Caco-2 (cell line): ENCODE measurements at places on chromosomes 13 and 19. TPM values are rescaled to one million over a fixed set of nuclear protein-coding genes. Genes with fewer than 3 reads are reported as not detected.

- H3K4me1 ChIP-seq = no peaks in the 10 kb centered on the region
- H3K27me3 ChIP-seq = no peaks in the 10 kb centered on the region
- H3K4me3 ChIP-seq = no peak overlapping the region
- DNase-seq = no peak
- H3K27ac ChIP-seq = no peak overlapping the region
- H3K36me3 ChIP-seq = no peaks in the 10 kb centered on the region
Observed at GRCh38 chr19:33726756-33727155, 69.9 kb upstream of the KCTD15 start.

TLE2 gene
- 29.2 and 31.3 TPM in 2 replicates for total RNA-seq

GRCh38 chr19:10227026-10227971 is 3.8 kb downstream of the S1PR2 start:
- 0 out of 2 replicates have a peak, but pooled peaks cover 6% of the 10 kb centered on the region for H3K4me1 ChIP-seq
- H3K27ac ChIP-seq = no peak overlapping the region
- no peak for DNase-seq

ACER1 gene
- not detected in 2 replicates for total RNA-seq

DNA sequence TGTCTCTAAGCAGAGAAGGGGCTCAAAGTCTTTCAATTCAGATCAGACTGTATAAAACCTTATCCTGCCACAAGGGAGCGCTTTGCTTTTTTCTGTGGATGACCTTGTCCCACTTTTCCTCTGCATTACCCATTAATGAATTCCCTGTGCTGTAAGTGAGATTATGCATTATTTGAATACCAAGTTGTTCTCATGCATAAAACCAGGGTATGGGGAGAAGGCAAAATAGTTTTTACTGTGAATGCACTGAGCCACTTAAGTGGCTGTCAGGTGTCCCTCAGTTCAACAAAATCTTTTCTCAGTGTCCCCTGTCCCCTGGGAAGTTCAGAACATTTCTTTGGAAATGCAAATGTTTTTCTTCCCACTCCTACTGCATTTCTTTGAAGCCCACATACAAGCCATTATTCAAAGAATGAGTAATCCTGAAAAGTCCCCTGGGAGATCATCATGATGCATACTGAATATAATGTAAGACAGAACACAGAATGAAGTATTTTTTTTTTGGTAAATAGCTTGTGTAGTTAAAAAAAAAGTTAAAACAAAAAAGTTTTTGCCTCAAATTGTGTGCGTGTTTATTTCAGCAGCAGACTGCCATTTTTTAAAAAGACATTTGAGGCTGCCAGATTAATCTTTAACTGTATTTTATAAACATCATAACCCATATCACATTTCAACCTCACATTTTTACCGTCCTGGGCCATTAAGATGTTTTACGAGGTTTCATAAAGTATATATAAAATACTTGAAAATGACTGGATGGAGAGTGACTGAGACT is 506.7 kb upstream of the PCDH9 start:
- H3K27me3 ChIP-seq = no peaks in the 10 kb centered on the region
- H3K27ac ChIP-seq = no peak overlapping the region
- no peaks in the 10 kb centered on the region for H3K36me3 ChIP-seq
- no peaks in the 10 kb centered on the region for H3K4me1 ChIP-seq
- DNase-seq = peak; percentile 38

- no peaks in the 10 kb centered on the region for H3K36me3 ChIP-seq
- no peak overlapping the region for H3K27ac ChIP-seq
- H3K4me3 ChIP-seq = no peak overlapping the region
- no peak for DNase-seq
Observed at GRCh38 chr19:14901675-14902260, 15.8 kb upstream of the OR7A17 start.

TBXA2R gene
- total RNA-seq = 0.11 TPM in 1 of 2 replicates, not detected in the other

GRCh38 chr13:41897126-41897525 is 63.8 kb downstream of the VWA8 start:
- no peaks in the 10 kb centered on the region for H3K4me1 ChIP-seq
- H3K36me3 ChIP-seq = no peaks in the 10 kb centered on the region
- no peak for DNase-seq
- H3K27me3 ChIP-seq = no peaks in the 10 kb centered on the region
- H3K4me3 ChIP-seq = no peak overlapping the region

DNA sequence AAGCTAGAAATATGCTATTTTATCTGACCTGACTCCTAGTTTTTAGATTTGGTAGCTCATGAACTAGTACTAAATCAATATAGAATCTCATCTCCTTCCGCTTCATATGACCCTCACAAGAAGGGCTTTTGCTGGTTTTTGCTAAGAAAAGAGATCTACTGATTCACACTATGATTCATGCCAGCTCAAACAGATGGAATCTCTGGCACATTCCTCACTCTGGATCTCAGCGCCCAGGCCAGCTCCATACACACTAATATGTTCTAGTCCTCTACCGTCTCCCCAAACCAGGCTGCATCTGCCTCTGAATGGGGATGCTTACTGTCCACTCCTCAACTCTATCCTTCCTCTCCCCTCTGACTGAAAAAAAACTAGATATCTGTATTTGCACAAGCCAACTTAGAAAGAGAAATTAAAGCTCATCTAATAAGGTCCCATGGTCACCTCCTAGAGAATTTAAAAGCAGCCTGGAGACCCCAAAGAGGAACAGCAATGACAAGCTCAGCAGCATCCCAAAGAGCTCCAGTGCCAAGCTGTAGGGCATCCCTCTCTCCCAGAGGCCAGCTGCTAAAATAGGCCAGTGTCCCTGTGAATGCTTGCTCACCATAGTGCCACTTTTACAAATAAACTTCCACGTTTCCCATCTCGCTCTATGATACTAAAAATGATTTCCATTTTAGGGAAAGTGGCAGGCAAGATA is 74.9 kb downstream of the LHFPL6 start:
- no peaks in the 10 kb centered on the region for H3K4me1 ChIP-seq
- H3K36me3 ChIP-seq = no peaks in the 10 kb centered on the region
- no peak for DNase-seq
- no peak overlapping the region for H3K27ac ChIP-seq

ZNF100 gene
- 12.1 and 13.9 TPM in 2 replicates for total RNA-seq

- no peaks in the 10 kb centered on the region for H3K4me1 ChIP-seq
- H3K36me3 ChIP-seq = no peaks in the 10 kb centered on the region
- H3K4me3 ChIP-seq = no peak overlapping the region
- H3K27ac ChIP-seq = no peak overlapping the region
- DNase-seq = no peak
Observed at GRCh38 chr13:76223565-76223964, 587.4 kb downstream of the LMO7 start.

DNA sequence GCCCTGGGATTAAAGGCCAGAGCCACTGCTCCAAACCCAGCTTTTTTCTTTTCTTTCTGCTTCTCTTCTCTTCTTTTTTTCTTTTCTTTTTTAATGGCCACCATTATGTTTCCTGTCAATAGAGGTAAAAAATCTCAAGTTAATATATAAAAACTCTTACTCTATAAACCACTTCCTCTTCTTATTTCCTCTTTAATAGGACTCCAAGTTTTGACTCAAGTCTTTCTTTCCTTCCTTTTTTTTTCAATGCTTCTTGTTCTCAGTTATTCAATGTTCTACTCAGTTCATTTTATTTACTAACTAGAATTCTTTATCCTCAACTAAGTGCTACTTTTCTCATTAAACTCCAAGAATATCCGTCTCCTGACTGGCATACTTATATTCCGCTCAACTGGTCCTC is 27.1 kb upstream of the MYCBP2 start:
- H3K27ac ChIP-seq = no peak overlapping the region
- H3K4me1 ChIP-seq = no peaks in the 10 kb centered on the region
- no peak for DNase-seq
- H3K4me3 ChIP-seq = no peak overlapping the region
- no peaks in the 10 kb centered on the region for H3K36me3 ChIP-seq
- no peaks in the 10 kb centered on the region for H3K27me3 ChIP-seq

GRCh38 chr19:35430409-35431144 is 17.5 kb upstream of the FFAR2 start:
- H3K36me3 ChIP-seq = no peaks in the 10 kb centered on the region
- H3K4me1 ChIP-seq = peaks cover 44% of the 10 kb centered on the region
- H3K27ac ChIP-seq = no peak overlapping the region
- DNase-seq = no peak
- H3K27me3 ChIP-seq = no peaks in the 10 kb centered on the region

- no peak overlapping the region for H3K27ac ChIP-seq
- DNase-seq = no peak
- H3K36me3 ChIP-seq = no peaks in the 10 kb centered on the region
- no peaks in the 10 kb centered on the region for H3K27me3 ChIP-seq
- H3K4me1 ChIP-seq = no peaks in the 10 kb centered on the region
- H3K4me3 ChIP-seq = no peak overlapping the region
Observed at GRCh38 chr19:31334101-31334848, 15.0 kb downstream of the TSHZ3 start.

GRCh38 chr13:46492946-46493345 is 60.0 kb upstream of the LRCH1 start:
- H3K4me1 ChIP-seq = peaks cover 32% of the 10 kb centered on the region
- H3K27me3 ChIP-seq = no peaks in the 10 kb centered on the region
- H3K27ac ChIP-seq = no peak overlapping the region

HTR2A gene
- not detected in 2 replicates for total RNA-seq

- H3K27me3 ChIP-seq = peaks cover 2% of the 10 kb centered on the region; the same call in 1 of the 2 replicates
- no peak for DNase-seq
- no peaks in the 10 kb centered on the region; the same call in 1 of the 2 replicates for H3K4me1 ChIP-seq
- no peak overlapping the region for H3K27ac ChIP-seq
- H3K36me3 ChIP-seq = no peaks in the 10 kb centered on the region
- H3K4me3 ChIP-seq = no peak overlapping the region
Observed at GRCh38 chr13:45941261-45941660, 89.7 kb upstream of the SIAH3 start.

URAD gene
- 5.2 and 8.1 TPM in 2 replicates for total RNA-seq

C19orf73 gene
- 1.7 and 2.1 TPM in 2 replicates for total RNA-seq

REEP6 gene
- total RNA-seq = 50.2 and 61.5 TPM in 2 replicates

- H3K36me3 ChIP-seq = no peaks in the 10 kb centered on the region
- H3K27me3 ChIP-seq = no peaks in the 10 kb centered on the region; the same call in 1 of the 2 replicates
- H3K4me1 ChIP-seq = peaks cover 19% of the 10 kb centered on the region
- no peak for DNase-seq
- no peak overlapping the region for H3K4me3 ChIP-seq
Observed at GRCh38 chr13:112446867-112447266, 70.7 kb downstream of the SPACA7 start.

- H3K27me3 ChIP-seq = no peaks in the 10 kb centered on the region
- no peak for DNase-seq
- no peaks in the 10 kb centered on the region for H3K36me3 ChIP-seq
- H3K4me1 ChIP-seq = no peaks in the 10 kb centered on the region
Observed at GRCh38 chr13:28704282-28704681, 14.5 kb downstream of the SLC46A3 start.

- H3K4me3 ChIP-seq = no peak overlapping the region
- DNase-seq = no peak
- H3K27ac ChIP-seq = no peak overlapping the region
- H3K4me1 ChIP-seq = no peaks in the 10 kb centered on the region
Observed at GRCh38 chr13:109989155-109989554, 202.8 kb upstream of the IRS2 start.

DNA sequence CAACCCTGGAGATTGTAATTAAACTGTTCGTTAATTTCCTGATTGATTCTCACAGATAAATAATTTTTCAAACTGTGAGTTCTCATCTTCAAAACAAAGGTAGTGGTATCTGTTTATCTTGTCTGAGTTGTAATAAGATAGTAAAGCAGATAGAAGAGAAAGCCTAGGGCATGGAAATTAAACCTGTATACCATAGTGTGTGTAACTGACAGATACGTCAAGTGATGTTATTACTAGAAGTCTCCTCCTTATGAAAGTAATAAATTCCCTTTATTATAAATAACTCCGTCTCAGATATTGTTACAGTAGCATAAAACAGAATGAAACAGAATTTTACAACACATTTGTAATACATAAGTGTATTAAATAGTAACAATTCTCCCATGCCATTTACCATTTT is 1065.1 kb downstream of the SLITRK1 start:
- no peak overlapping the region for H3K27ac ChIP-seq
- no peak overlapping the region for H3K4me3 ChIP-seq
- H3K4me1 ChIP-seq = no peaks in the 10 kb centered on the region
- no peaks in the 10 kb centered on the region for H3K27me3 ChIP-seq

DNA sequence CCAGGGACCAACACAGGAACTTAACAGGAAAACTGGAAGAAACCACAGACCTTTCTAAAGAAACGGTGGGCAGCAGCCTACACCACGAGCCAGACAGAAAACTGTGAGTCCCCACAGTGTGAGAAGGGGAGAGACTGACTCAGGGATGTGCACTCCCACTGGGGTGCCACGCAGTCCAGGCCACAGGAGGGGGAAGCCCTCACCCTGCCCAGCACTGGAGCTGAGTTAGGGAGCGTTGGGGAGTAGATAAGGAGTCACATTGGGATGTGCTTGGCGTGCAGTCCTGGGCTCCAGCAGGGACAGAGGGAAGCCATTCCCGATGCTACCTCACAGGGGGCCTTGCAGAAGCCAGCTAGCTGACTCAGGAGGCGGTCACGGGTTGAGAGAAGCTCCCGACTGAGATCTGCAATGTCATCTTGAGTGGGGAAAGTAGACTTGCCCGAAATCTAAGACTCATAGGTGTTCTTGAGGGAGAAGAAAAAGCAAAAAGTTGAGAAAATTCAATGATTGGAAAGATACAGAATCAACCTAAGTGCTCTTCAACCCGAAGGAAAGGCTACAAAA is 17.3 kb downstream of the SIGLEC8 start:
- peaks cover 7% of the 10 kb centered on the region for H3K4me1 ChIP-seq
- DNase-seq = no peak
- H3K36me3 ChIP-seq = no peaks in the 10 kb centered on the region
- H3K27ac ChIP-seq = no peak overlapping the region

DNA sequence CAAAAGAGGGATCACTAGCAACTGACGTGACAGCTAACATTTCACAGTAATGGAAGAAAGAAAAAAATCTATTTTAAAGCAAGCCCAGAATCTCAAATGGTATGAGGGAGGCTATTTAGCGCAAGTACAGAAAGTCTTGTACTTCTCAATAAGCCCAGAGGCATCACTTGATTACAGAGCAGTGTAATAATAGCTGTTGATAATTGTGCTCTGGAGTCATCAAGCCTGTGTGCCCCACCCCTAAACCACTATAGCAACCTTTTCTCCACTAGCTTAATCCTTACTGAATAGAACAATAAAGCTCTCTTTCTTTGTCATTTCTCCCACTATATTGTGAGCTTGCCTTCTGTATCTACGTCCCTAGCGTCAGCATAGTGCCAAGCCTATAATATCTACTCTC is 56.6 kb downstream of the FREM2 start:
- no peaks in the 10 kb centered on the region for H3K36me3 ChIP-seq
- 0 out of 2 replicates have a peak, but pooled peaks cover 7% of the 10 kb centered on the region for H3K4me1 ChIP-seq
- no peak overlapping the region for H3K4me3 ChIP-seq
- no peak overlapping the region for H3K27ac ChIP-seq

GRCh38 chr13:80058626-80059025 is 282.3 kb downstream of the SPRY2 start:
- no peaks in the 10 kb centered on the region for H3K36me3 ChIP-seq
- no peak overlapping the region for H3K27ac ChIP-seq
- H3K27me3 ChIP-seq = no peaks in the 10 kb centered on the region
- no peak for DNase-seq
- no peak overlapping the region for H3K4me3 ChIP-seq
